Calu3 (cell line): ENCODE measurements at places on chromosomes 3 and 15. TPM values are rescaled to one million over a fixed set of nuclear protein-coding genes. Genes with fewer than 3 reads are reported as not detected.

- H3K4me1 ChIP-seq: no peaks in the 10 kb centered on the region
- H3K27ac ChIP-seq: no peak overlapping the region
- DNase-seq: no peak
- H3K36me3 ChIP-seq: no peaks in the 10 kb centered on the region
- H3K4me3 ChIP-seq: no peak overlapping the region
Measured at GRCh38 chr15:68646696-68647095, 67.9 kb downstream of the CORO2B start.

DNA sequence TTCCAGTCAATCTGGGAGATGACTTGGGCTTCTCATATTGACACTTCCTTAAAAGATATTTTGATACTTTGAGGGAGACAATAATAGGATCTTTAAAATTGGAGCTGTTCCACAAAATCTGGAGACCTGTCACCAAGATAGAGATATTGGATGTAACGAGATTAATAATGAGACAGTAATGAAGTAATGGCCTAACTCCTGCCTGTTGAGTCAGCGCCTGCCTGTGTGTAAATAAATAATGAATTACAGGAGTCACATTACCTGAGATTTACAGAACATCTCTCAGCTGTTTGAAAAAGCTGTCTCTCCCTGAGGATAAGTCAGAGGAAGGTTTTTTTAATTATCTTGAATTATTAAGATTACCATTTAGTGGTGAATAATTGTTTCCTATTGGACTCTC lies 43.8 kb upstream of the MITF start:
- no peak overlapping the region for H3K4me3 ChIP-seq
- no peaks in the 10 kb centered on the region for H3K36me3 ChIP-seq
- H3K27me3 ChIP-seq: no peaks in the 10 kb centered on the region
- DNase-seq: no peak
- no peak overlapping the region for H3K27ac ChIP-seq
- H3K4me1 ChIP-seq: peaks cover 7% of the 10 kb centered on the region

GRCh38 chr3:175255698-175256097 lies 396.6 kb downstream of the NAALADL2 start:
- no peak overlapping the region for H3K4me3 ChIP-seq
- H3K36me3 ChIP-seq: no peaks in the 10 kb centered on the region
- H3K4me1 ChIP-seq: peaks cover 24% of the 10 kb centered on the region
- DNase-seq: no peak
- H3K27me3 ChIP-seq: no peaks in the 10 kb centered on the region

GRCh38 chr3:191390580-191390979 lies 60.3 kb upstream of the UTS2B start:
- H3K4me3 ChIP-seq: no peak overlapping the region
- no peaks in the 10 kb centered on the region for H3K4me1 ChIP-seq
- no peaks in the 10 kb centered on the region for H3K27me3 ChIP-seq
- peaks cover 27% of the 10 kb centered on the region for H3K36me3 ChIP-seq
- H3K27ac ChIP-seq: no peak overlapping the region
- DNase-seq: no peak

GRCh38 chr3:186220365-186220764 lies 111.5 kb upstream of the ETV5 start:
- no peak for DNase-seq
- no peak overlapping the region for H3K4me3 ChIP-seq
- no peak overlapping the region for H3K27ac ChIP-seq
- no peaks in the 10 kb centered on the region for H3K36me3 ChIP-seq
- peaks cover 8% of the 10 kb centered on the region for H3K4me1 ChIP-seq
- no peaks in the 10 kb centered on the region for H3K27me3 ChIP-seq

DNA sequence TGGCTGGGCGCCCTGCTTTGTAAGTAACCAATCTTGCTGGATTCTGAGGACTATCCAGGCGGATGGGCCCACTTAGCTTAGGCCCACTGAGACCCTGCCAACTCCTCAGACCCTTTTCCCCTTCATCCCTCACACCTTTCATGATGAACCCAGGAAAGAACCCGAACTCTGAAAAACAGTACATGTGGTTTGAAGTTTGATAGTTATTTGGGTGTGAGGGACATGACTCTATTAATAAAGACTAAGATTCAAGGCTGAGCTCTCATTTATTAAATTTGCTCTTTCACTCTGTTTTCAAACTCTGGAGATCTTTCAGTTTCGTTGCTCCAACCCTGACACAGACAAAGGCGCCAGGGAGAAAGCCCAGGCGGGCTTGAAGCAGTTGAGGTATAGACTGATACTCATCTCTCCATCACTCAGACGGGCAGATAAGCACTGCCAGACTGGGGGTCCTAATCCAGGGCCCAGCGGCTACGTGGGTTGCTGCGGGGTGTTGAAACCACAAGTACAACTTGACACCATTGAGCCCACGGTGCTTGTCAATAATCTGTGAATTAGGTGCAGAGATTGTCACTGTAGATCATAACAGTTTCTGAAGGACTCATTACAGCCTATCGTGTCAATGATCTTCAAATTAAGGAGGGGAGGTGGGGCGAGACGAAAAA lies 7.2 kb upstream of the SOX2 start:
- peaks cover 34% of the 10 kb centered on the region for H3K4me1 ChIP-seq
- peak overlapping the region; percentile 16 for H3K4me3 ChIP-seq
- DNase-seq: no peak
- peaks cover 5% of the 10 kb centered on the region for H3K36me3 ChIP-seq
- no peak overlapping the region for H3K27ac ChIP-seq

DNA sequence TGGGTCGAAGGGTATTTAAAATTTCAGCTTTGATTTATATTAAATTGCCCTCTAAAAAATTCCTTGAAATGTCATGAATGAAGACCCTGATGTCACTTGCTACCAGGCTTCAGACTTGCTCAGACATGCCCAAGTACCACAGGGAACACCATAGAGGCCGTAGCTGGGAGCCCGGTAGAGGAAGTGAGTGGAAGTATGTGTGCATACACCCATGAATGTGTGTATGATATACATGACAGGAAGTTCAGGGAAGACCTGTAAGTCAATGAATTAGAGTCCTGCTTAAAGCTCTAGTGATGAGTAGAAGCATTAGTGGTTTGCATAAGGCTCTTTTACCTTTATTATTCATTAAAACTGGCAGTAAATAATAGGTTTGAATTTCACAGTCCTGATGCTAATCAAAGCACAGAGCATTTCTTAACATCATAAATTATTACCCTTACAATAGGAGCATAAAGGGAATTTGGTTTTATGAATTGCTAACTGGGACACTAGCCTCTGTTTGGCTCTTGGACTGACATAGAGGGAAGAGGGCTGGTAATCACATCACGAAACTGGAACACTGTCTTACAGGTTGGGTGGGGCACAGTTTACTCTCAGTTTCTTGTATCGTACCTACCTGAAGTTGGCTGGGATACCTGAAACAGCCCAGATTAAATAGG lies 144.4 kb downstream of the CHST2 start:
- H3K27ac ChIP-seq: no peak overlapping the region
- H3K4me1 ChIP-seq: no peaks in the 10 kb centered on the region
- no peak for DNase-seq
- H3K27me3 ChIP-seq: peaks cover 36% of the 10 kb centered on the region
- H3K36me3 ChIP-seq: no peaks in the 10 kb centered on the region

DNA sequence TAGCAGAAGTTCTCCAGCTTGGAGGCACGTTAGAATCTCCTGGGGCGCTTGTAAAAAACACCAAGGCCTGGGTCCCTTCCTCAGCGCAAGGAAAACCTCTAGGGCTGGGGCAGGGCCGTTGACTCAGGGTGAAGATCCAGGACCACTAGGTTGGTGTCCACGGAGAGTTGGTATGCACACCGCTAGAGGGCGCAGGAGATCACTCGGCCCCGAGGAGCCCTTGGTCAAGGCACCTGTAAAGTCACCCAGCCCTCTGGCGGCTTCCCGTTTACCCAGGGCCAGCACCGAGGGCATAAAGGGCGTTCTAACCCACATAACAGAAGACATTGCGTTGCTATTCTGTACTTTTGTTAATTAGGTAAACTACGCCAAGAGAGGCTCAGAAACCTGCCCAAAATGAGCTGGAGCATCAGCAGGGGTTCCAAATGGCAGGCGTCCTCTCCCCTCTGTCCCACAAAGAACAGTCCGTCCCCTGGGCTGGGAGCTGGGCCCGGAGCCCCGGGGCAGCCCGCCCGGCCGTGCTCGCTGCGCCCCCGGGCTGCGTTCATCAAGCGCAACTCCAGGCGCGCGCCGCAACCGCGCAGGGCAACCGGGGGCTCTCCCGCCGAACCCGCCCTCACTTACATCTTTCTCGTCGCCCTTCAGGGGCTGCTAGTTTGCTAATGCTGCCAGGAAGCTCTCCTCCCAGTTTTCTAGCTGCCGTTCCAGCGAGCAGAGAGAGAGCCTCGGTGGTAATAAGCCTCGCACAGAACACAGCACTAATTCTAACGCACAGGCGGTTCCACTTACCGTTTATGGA lies 332.1 kb downstream of the ARRDC4 start:
- peaks cover 41% of the 10 kb centered on the region for H3K27me3 ChIP-seq
- no peak overlapping the region for H3K27ac ChIP-seq
- DNase-seq: peak; percentile 72
- no peaks in the 10 kb centered on the region for H3K36me3 ChIP-seq

GRCh38 chr3:184802150-184802549 lies 9.8 kb upstream of the VPS8 start:
- H3K4me1 ChIP-seq: peaks cover 51% of the 10 kb centered on the region
- H3K4me3 ChIP-seq: no peak overlapping the region
- peaks cover 13% of the 10 kb centered on the region for H3K27me3 ChIP-seq
- peaks cover 5% of the 10 kb centered on the region for H3K36me3 ChIP-seq
- DNase-seq: no peak

DNA sequence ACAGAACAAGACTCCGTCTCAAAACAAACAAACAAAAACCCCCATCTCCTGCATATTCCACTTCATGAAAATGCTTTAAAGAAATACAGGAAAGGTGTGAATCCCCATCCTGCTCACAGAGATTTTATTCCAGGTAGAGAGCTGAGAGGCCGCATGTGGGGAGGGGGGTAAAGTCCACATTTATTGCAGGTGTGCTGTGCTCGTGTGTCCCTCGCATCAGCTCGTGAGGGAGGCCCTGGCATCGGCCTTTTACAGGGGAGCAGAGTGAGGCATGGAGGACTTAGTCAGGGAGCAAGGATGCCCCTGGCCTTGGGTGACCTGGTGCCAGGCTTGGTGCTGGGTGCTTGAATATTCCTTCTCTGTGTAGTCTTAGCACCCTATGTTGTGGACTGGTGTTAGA lies 413.5 kb upstream of the C2CD4B start:
- no peak overlapping the region for H3K27ac ChIP-seq
- no peak for DNase-seq
- H3K27me3 ChIP-seq: peaks cover 39% of the 10 kb centered on the region

DNA sequence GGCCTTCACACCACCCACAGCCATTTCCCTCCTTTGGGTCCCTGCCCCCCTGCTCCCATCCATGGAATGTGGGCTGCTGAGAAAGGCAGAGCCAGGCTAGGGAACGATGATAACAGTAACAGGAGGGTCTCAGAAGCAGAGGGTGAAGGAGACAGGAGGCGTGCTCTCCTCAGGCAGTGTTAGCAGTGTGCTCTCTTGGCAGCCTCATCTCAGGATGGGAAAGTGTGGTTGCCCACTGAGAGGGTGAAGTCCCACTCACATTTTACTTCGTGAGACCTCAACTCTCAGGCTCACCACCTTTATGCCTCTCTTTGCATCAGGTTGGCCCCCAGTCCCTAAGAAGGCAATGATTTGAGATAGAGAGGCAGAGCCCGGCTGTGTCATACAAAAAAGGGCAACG lies 24.5 kb downstream of the TIGIT start:
- DNase-seq: no peak
- no peaks in the 10 kb centered on the region for H3K27me3 ChIP-seq
- H3K4me1 ChIP-seq: peaks cover 28% of the 10 kb centered on the region
- no peak overlapping the region for H3K27ac ChIP-seq

DNA sequence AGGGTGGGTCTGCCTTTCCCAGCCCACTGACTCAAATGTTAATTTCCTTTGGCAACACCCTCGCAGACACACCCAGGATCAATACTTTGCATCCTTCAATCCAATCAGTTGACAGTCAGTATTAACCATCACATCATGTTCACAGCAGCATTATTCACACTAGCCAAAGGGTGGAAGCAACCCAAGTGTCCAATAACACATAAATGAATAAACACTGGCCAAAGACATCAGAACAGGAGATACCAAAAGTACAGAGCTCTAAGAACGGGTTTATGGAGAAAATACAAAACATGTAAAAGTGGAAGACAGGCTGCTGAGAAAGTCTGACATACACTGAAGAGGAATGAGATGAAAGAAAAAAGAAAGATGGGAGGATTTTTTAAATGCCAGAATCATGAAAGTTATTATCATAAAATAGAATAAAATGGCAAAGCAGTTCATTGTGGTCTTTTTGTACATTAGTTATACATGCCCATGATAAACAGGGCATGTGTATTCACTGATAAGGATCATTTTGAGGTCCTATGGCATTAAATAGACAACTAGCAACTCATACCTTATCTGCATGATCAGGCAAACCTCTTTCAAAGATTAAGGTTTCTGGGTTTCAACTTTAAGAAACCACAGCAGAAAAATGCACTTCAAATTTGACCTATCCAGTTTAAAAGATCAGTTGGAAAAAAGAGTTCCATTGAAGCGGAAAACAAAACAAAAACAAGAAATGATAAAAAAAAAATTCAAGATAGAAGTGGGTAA lies 22.9 kb downstream of the DNAAF4 start:
- no peak overlapping the region for H3K27ac ChIP-seq
- no peak for DNase-seq
- H3K27me3 ChIP-seq: no peaks in the 10 kb centered on the region
- H3K4me3 ChIP-seq: no peak overlapping the region

- no peak overlapping the region for H3K27ac ChIP-seq
- H3K36me3 ChIP-seq: no peaks in the 10 kb centered on the region
- no peak overlapping the region for H3K4me3 ChIP-seq
- H3K27me3 ChIP-seq: peaks cover 11% of the 10 kb centered on the region
- H3K4me1 ChIP-seq: no peaks in the 10 kb centered on the region
Measured at GRCh38 chr3:173109143-173109542, 31.9 kb downstream of the SPATA16 start.

DNA sequence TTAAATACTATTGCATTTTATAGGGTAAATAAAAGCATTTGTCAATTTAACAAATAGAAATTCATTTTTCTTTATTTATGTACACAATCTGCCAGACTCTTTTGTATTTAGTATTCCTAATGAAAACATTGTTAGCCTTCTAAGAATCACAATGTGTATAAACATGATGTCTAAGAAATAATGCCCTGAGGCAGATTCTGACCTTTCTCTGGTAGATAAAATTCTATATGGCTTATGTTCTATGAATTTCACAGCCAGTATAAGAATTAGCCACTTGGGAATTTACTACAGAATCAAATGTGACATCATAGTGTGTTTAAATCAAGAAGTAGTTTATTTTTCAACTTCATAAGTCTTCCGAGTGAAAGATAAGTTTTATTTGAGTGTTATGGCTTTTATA lies 457.4 kb downstream of the ZIC1 start:
- no peaks in the 10 kb centered on the region for H3K27me3 ChIP-seq
- H3K27ac ChIP-seq: no peak overlapping the region
- no peak overlapping the region for H3K4me3 ChIP-seq
- no peak for DNase-seq
- no peaks in the 10 kb centered on the region for H3K4me1 ChIP-seq

The NUSAP1 gene
- total RNA-seq: 70.9 and 88.0 TPM in 2 replicates

The TIMP4 gene
- total RNA-seq: 0.22 and 0.28 TPM in 2 replicates

The ISL2 gene
- total RNA-seq: 5.3 and 7.6 TPM in 2 replicates

The B3GNT5 gene
- 42.9 and 43.6 TPM in 2 replicates for total RNA-seq

The ARL14 gene
- 104 and 197 TPM in 2 replicates for total RNA-seq

The RARB gene
- 29.8 and 31.3 TPM in 2 replicates for total RNA-seq
